ENCODE measurements at places on chromosomes 1 and 21.

GRCh38 chr1:29289493-29289892, 53.2 kb downstream of the PTPRU start:
- no peak for DNase-seq

DNA sequence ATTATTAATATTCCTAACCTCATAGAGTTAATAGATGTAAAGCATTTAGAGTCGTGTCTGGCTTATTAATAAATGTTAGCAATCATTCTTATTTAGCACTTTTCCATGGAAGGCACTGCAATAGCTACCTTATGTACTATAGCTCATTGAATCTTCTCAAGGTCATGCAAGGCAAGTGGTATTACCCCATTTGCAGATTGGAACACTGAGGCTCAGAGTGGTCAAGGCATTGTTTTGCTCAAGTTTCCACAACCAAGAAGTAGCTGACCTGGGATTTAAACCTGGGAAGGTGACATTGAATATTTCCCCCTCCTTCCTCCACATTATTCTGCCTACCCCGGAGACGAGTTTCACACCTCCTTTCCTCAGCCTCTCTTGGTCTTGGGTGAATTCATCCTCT, 37.8 kb upstream of the EYA3 start:
- no peak for DNase-seq

DNA sequence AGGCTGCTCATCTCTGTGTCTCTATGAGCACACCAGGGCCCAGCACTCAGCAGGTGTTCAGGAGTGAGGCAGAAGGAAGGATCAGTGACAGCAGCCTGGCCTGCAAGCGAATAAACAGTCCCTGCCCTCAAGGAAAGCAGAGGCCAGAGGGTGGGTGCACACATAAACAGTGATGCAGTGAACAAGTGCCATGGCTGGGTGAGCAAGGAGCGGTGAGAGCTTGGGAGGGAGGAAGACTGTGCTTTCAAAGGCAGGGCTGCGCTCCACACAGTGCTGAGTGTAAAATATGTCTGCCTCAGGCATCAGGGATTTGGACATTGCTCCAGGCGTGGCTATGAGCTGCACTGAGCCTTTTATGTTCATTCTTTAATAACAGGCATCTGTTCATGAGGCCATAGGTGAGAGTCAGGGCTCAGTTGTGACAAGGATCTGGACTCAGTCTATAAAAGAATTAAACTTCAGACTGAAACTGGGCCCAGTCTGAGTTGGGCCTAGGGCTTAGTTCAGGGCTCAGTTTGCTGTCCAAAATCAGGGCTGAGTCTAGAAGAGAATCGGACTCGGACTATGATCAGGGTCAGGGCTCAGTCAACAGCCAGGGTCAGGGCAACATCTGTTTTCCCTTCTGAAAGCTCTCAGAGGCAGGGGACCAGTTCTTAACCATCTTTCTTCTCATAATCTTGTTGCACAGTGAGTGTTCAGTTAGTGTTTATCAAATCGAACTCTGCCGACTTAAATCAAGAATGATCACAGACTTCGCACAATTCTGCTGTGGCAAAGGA, 213.7 kb downstream of the FOXD2 start:
- DNase-seq = no peak

- no peak for DNase-seq
Measured at GRCh38 chr21:36976882-36977651, 10.6 kb upstream of the HLCS start.

Measured in stimulated activated CD4-positive, alpha-beta T cell treated with anti-CD3 and anti-CD28 coated beads, Interleukin-4, amount 100 ng/mL, for 4 hours (primary cell).